ENCODE measurements at places on chromosomes 1 and 21. TPM values are rescaled to one million over a fixed set of nuclear protein-coding genes. Genes with fewer than 3 reads are reported as not detected.

- H3K27me3 ChIP-seq: no peaks in the 10 kb centered on the region
- H3K27ac ChIP-seq: no peak overlapping the region
- H3K4me3 ChIP-seq: no peak overlapping the region
Measured at GRCh38 chr1:66495495-66495894, 38.5 kb upstream of the SGIP1 start.

DNA sequence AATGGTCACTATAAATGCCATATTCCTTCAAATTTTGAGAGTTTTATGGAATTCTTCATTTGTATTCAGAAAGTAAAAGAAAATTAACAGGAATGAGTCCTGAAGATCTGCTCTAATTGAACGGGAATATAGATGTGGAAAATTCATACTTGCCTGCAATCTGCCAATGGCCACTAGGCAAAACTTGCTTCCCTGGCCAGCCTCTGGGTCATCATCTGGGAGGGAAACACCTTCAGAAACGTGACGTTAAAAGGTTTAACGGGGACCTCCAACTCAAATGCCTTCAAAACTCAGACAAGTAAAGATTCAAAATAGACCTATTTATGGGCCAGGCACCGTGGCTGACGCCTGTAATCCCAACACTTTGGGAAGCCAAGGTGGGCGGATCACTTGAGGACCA, 21.7 kb upstream of the CTSK start:
- H3K4me3 ChIP-seq: no peak overlapping the region
- no peak for DNase-seq
- peaks cover 55% of the 10 kb centered on the region for H3K36me3 ChIP-seq
- no peaks in the 10 kb centered on the region for H3K27me3 ChIP-seq
- no peak overlapping the region for H3K27ac ChIP-seq

DNA sequence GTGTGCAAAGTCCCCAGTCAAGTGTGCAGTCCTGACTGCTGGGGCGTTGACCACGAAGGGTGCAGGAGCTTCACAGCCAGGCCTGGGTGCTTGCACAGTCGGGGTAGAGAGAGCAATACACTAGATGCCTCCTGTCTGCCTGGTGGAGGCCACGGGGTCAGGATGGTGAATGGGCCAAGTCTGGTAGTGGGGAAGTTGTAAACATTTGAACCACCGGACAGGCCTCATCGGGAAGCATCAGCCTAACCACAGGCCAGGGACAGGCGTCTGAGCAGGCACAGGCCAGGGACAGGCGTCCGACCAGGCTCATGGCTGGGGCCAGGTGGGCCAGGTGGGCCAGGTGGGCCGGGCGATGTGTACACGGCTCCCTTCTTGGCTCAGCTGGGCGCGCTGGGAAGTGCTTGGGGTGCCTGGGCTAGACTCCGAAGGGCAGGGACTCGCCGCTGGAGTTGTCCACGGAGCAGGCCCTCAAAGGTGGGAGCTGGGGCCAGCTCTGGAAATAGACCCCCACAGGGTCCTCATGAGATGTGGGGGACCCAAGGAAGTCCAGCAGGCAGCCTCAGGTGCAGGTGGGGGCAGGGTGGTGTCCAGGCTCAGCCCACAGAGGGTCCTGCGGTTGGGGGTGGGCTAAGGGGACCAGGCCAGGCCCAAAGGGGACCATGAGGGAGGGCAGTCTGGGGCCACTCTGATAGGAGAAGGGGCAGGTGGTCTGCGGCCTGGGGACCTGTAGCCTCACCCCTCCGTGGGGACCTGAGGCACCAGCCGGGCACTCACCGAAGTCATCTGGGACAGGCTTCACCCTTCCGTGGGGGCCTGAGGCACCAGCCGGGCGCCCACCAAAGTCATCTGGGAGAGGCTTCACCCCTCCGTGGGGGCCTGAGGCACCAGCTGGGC, 15.0 kb downstream of the COL6A1 start:
- H3K4me1 ChIP-seq: peaks cover 16% of the 10 kb centered on the region
- peak; percentile 82 for DNase-seq
- no peak overlapping the region for H3K4me3 ChIP-seq

DNA sequence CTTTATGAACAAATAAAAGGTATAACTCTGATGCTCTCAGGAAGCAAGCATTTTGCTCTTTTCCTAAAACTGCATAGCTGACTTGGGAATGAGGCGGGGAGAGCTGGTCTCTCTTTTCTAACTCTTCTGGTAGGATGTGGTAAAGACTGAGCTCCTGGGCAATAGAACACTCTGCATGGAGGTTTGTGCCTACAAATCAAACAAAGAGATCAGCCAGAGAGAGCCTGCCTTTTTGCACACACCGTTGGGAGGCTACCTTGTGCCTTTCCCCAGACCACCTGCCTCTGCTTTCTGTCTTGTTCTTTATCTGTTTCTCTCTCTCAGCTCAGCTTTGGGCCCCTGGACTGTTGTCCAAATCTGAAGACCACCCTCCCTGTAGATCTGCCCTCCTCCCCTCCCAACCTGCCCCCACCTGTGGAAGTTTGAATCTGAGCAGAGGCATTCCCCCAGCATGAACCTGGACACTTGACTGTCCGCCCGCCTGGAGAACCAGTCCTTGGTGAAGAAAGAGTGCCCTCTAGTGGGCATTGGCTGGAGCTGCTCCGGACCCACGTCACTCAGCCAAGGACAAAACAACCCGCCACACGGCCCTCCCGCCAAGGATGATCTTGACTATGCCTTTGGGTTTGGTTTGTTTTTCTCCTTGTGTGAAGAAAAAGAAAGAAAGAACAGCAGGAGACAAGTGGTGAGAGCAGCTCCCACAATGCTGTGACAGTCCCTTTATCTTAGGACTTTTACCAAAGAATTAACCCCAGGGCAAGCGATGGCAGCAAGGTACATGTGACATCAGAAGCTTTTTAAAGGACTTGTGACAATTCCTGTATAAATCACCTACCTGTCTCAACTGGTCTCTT, 228.2 kb downstream of the PBX1 start:
- H3K27me3 ChIP-seq: peaks cover 2% of the 10 kb centered on the region
- H3K27ac ChIP-seq: no peak overlapping the region
- DNase-seq: peak; percentile 89
- peaks cover 18% of the 10 kb centered on the region for H3K4me1 ChIP-seq
- no peak overlapping the region for H3K4me3 ChIP-seq
- no peaks in the 10 kb centered on the region for H3K36me3 ChIP-seq

DNA sequence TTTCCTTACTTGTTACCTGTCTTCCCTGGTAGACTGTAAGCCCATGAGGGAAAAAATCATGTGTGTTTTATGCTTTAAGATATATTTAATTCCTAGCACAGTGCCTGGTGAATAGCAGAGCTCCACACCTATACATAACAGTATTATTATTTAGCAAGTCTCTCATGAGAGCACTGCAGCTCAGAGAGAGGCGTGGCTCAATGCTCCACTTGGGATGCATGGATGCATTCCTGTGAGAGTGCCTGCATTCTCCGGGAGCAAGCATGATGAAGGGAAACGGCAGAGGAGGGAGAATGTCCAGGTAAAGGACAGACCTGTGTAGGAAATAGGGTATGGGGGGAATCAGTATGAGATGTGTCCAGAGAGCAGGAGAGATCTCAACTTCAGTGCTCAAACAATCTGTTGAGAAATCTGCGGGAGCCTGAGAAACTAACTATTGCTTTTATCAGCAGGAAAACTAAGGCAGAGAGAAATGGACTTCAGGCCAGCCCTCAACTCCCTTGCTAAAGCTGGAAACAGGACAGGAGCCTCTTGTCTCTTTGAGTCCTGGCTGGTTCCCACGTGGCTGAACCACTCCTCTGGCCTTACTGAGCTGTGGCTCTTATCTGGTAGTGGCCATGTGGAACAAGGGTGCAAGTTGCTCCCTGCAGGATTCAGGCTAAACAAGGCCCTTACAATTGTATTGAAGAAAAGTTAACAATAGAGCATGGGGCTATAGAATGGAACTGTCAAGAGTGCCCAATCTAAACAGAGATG, 113.1 kb downstream of the KCNN3 start:
- H3K36me3 ChIP-seq: no peaks in the 10 kb centered on the region
- H3K27ac ChIP-seq: no peak overlapping the region
- peaks cover 70% of the 10 kb centered on the region for H3K27me3 ChIP-seq
- no peak overlapping the region for H3K4me3 ChIP-seq

DNA sequence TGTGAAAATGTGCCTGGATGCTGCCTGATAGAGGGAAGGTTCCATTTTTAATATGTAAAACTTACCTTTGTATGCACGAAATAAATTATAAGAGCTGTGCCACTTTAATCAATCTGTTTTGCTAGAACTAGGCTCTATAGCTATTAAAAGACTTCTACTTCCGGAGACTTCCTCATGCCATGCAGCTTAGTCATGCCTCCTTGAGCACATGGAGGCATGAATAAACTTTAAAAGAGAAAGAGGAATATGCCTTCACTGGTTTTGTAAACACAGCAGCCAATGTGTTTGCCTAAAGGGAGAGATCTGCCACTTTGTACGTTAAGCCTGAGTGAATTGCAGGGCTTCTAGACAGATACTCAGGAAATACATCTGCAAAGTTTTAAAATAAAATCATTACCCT, 604.6 kb downstream of the LRRIQ3 start:
- H3K27me3 ChIP-seq: no peaks in the 10 kb centered on the region
- DNase-seq: no peak
- H3K4me3 ChIP-seq: peak overlapping the region; percentile 33
- no peaks in the 10 kb centered on the region for H3K36me3 ChIP-seq
- H3K4me1 ChIP-seq: peaks cover 19% of the 10 kb centered on the region

DNA sequence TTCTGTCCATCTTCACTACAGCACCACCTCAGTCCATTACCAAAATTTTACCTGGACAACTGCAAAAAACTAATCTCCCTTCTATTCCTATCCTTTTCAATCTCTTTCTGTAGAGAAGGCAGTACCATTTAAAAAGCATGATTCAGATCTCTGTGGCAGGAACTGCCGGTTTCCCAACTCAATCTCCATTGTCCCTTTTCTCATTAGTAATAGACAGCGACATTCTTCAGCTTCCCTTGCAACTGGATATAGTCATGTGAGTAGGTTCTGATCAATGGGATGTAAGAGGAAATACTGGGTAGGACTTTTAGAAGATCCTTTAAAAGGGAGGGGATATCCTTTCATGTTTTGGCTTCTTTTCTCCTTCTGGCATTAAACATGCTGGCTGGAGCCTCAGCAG, 74.9 kb downstream of the ADCY10 start:
- H3K4me3 ChIP-seq: no peak overlapping the region
- peaks cover 7% of the 10 kb centered on the region for H3K27me3 ChIP-seq
- H3K4me1 ChIP-seq: no peaks in the 10 kb centered on the region
- H3K27ac ChIP-seq: no peak overlapping the region
- DNase-seq: no peak
- no peaks in the 10 kb centered on the region for H3K36me3 ChIP-seq

DNA sequence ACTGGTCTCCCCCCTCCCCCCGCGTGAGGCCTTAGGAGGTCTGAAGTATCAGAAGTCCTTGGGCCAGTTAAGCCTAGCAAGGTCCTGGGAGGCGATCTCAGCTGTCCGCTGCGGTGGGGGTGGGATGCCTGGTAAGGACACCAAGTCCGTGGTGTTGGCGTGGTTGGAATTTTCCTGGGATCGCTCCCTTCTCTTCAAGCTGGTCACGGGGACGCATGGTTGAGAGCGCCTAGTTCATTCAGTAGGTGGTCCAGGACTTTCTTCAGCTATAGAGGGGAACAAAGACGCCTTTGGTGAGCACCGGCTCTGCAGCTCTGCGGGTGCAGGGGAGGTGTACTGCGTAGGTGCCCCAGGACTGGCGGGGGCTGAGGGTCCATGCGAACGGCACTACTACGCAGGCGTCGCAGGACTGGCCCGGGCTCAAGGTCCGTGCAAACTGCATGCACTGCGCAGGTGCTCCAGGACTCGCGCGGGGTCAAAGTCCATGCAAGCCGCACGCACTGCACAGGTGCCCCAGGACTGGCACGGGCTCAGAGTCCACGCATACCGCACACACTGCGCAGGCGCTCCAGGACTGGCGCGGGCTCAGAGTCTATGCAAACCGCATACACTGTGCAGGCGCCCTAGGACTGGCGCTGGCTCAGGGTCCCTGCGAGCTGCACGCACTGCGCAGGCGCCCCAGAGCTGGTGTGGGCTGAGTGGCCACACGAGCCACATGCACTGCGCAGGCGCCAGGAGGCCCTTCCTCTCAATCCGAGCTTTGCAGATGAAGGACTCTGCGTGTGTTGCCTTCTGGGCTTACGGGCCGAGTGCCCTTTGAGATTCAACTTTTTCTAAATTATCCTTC, 36.6 kb upstream of the HMGN1 start:
- H3K27me3 ChIP-seq: no peaks in the 10 kb centered on the region
- H3K4me1 ChIP-seq: peaks cover 40% of the 10 kb centered on the region
- H3K36me3 ChIP-seq: peaks cover 2% of the 10 kb centered on the region

DNA sequence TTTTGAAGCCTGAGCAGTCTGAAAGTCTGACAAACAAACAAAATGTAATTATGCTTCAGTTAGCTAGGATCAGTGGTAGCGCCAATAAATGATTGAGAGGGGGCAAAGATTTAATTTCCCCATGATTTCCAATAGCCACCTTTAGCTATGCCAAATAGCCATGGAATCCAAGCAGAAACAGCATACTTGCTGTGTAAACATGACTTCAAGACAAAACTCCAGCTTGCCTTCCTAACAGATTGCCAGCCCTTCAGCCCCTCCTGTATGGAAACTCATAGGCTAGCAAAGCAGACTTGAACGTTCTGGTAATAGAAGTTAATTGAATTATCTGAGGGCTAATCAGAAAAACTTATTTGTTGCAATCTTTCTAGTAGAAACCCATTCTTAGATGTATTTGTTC, 25.6 kb upstream of the SLC30A1 start:
- DNase-seq: no peak
- H3K4me3 ChIP-seq: no peak overlapping the region
- no peaks in the 10 kb centered on the region for H3K27me3 ChIP-seq
- no peak overlapping the region for H3K27ac ChIP-seq

DNA sequence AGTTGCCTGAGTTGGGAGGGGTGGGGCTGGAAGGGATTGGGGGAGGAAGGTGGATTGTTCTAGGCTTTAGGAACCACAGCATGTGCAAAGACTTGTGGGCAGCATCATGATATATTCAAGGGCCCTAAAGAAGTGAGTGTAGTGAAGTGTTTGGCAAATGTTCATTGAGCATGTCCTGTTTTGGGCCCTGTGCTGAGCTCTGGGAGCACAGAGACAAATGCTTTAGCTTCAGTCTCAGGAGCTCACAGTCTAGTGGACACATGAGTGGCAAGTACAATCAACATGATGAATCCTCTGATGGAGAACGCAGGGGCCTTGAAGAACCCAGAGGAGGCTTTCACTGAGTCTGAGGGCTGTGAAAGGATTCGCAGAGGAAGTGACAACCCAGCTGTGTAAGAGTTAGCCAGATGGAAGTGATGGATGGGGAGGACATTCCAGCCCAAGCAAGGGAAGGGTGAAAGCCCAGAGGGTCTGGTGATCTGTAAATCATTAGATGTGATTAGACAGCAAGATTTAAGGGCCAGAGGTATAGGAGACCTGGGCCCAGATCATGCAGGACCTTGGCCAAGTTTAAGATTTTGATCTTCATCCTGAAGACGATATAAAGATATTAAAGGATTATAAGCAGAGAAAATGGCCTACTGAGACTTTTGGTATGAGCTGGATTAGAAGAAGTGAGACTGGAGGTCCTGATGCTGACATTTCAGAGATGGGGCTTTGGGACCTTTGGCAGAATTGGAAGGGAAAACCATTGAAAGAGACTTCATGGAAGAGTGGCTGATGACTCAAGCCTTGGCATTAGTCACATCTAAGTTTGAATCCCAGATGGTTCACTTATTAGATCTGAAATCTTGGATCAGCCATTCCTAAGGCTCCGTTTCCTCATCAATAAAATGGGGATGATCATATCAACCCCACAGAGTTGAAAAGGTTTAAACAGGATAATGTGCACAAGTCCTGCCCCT, 4.6 kb downstream of the IPO13 start:
- DNase-seq: no peak
- H3K4me3 ChIP-seq: no peak overlapping the region
- no peak overlapping the region for H3K27ac ChIP-seq
- H3K4me1 ChIP-seq: peaks cover 18% of the 10 kb centered on the region
- peaks cover 9% of the 10 kb centered on the region for H3K36me3 ChIP-seq

RBBP4 gene
- 244 TPM for total RNA-seq

CD84 gene
- not detected for total RNA-seq

UTS2 gene
- not detected for total RNA-seq

SYT6 gene
- not detected for total RNA-seq

CAMSAP2 gene
- total RNA-seq: 44.7 TPM

MROH9 gene
- not detected for total RNA-seq
